ENCODE measurements at places on chromosomes 12 and 14. TPM values are rescaled to one million over a fixed set of nuclear protein-coding genes. Genes with fewer than 3 reads are reported as not detected.
A peak's percentile ranks its signal among the peaks of the same experiment; 100 is the strongest.

GRCh38 chr14:78959674-78960264, 789.6 kb downstream of the NRXN3 start:
- H3K4me1 ChIP-seq = no peaks in the 10 kb centered on the region
- DNase-seq = peak; percentile 40
- no peaks in the 10 kb centered on the region for H3K27me3 ChIP-seq

DNA sequence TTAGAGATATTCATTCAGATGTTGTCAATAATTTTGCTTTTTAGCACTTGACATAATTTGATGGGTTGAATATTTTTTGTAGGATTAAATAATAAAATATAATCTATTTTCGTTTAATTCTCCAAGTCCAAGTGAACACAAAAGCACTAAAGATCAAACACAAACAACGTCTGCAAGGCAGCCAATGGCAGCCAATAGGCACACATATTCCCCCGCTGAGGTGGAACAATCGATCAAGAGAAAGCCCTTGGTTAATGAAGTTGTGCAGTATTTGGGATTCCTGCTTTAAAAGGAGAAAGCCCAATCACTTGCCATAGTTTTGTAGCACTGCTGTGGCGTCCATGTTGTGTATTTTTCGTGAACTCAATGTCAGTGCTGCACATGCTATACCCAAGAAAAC, 1.5 kb downstream of the DHRS7 start:
- peaks cover 5% of the 10 kb centered on the region for H3K4me1 ChIP-seq
- no peak overlapping the region for H3K4me3 ChIP-seq
- H3K36me3 ChIP-seq = no peaks in the 10 kb centered on the region
- no peak for DNase-seq
- no peaks in the 10 kb centered on the region for H3K27me3 ChIP-seq

DNA sequence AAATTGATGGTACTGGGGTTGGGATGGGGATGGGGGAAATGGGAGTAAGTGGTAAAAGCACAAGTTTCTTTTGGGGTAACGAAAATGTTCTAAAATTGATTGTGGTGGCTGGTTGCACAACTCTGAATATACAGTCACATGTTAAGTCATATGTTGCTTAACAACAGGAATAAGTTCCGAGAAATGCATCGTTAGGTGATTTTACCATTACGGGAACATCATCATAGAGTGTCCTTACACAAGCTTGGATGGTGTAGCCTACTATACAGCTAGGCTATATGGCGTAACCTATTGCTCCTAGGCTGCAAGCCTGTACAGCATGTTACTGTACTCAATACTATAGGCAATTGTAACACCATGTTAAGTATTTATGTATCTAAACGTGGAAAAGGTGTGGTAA, 31.0 kb downstream of the ITGA7 start:
- DNase-seq = no peak
- H3K36me3 ChIP-seq = no peaks in the 10 kb centered on the region
- H3K27me3 ChIP-seq = no peaks in the 10 kb centered on the region
- no peaks in the 10 kb centered on the region for H3K4me1 ChIP-seq
- no peak overlapping the region for H3K27ac ChIP-seq

- H3K4me3 ChIP-seq = no peak overlapping the region
- H3K27me3 ChIP-seq = no peaks in the 10 kb centered on the region
- no peaks in the 10 kb centered on the region for H3K4me1 ChIP-seq
- DNase-seq = no peak
- H3K27ac ChIP-seq = no peak overlapping the region
These were observed 263.4 kb upstream of the PLEKHG7 start for GRCh38 chr12:92439420-92439805.

DNA sequence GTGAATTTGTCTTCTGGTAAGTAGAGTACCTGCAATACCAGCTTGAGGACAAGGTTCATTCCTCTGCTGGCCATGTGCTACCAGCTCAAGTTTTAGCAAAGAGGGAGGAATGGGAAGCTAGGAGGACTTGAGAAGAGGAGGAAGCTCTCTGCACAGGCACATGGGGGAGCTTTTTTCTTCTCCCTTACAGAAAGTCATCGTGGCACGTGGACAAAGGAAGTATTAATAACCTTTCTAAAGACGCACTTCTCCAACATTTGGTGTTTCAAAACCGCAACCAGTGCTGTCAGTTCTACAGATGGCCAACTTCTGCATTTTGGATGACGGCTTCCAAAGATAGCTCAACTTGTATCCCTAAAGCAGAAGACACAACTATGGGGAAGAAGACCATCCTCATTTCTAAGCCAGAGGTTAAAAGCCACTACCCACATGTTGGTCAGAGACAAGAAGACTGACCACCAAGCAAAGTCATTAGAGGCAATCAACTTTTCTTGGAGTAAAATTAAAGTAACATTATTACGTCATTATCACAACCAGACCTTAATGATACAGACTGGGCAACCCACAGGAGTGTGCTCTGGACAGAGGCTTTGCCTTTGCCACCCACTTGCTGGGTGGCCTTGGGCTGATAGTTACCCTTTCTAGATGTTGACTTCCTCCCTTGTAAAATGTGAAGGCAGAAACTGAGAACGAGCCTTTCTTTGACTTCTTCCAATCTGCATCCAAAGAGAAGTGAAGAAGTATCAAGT, 12.3 kb upstream of the TMED10 start:
- no peaks in the 10 kb centered on the region for H3K36me3 ChIP-seq
- DNase-seq = no peak
- no peak overlapping the region for H3K27ac ChIP-seq
- no peaks in the 10 kb centered on the region for H3K4me1 ChIP-seq

DNA sequence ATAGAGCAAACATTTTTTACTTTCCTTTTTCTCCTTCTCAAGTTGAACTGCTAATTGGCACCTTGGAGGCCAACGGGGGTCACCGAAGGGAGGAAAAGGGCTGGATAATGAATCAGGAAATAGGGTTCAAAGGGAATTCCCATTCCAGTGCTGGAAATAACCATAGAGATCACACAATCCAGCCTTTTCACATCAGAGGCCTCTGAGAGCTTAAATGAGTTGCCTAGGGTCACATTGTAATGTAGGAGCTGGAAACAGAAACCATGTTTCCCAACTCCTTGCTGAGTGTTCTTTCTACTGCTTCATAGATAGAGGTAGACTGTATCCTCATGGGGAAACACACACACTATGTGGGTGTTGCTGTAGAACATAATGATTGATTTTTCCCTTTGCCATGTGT, 60.6 kb upstream of the DDHD1 start:
- H3K4me3 ChIP-seq = no peak overlapping the region
- DNase-seq = no peak
- no peak overlapping the region for H3K27ac ChIP-seq
- H3K27me3 ChIP-seq = no peaks in the 10 kb centered on the region

DNA sequence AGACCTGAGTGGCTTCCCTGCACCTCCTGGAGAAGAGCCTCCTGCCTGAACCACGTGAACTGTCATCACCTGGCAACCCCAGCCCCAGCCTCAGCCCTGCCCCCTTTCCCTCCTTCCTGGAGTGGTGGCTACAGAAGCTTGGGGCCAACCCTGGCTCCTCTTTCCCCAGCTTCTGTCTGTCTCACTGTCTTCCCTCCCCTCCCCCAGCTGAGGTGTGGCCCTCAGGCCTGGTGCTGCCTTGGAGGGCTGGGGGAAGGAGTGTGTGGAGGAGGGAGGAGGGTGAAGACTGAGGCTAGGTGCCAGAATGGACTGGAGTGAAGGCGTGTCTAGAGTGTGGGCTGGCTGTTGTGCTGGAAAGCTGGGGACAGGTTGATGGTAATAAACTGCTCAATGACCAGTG, 9.7 kb downstream of the NFATC4 start:
- no peak overlapping the region for H3K4me3 ChIP-seq
- no peak overlapping the region for H3K27ac ChIP-seq
- no peaks in the 10 kb centered on the region for H3K4me1 ChIP-seq
- no peaks in the 10 kb centered on the region for H3K36me3 ChIP-seq
- H3K27me3 ChIP-seq = no peaks in the 10 kb centered on the region

- no peak overlapping the region for H3K4me3 ChIP-seq
- no peaks in the 10 kb centered on the region for H3K4me1 ChIP-seq
- no peaks in the 10 kb centered on the region for H3K36me3 ChIP-seq
- H3K27ac ChIP-seq = no peak overlapping the region
These were observed 39.3 kb downstream of the NGB start for GRCh38 chr14:77231721-77232120.

- H3K4me1 ChIP-seq = no peaks in the 10 kb centered on the region
- no peak overlapping the region for H3K27ac ChIP-seq
- DNase-seq = no peak
- H3K4me3 ChIP-seq = no peak overlapping the region
- peaks cover 10% of the 10 kb centered on the region for H3K36me3 ChIP-seq
- no peaks in the 10 kb centered on the region for H3K27me3 ChIP-seq
These were observed 42.6 kb downstream of the GPATCH2L start for GRCh38 chr14:76194327-76194726.

DNA sequence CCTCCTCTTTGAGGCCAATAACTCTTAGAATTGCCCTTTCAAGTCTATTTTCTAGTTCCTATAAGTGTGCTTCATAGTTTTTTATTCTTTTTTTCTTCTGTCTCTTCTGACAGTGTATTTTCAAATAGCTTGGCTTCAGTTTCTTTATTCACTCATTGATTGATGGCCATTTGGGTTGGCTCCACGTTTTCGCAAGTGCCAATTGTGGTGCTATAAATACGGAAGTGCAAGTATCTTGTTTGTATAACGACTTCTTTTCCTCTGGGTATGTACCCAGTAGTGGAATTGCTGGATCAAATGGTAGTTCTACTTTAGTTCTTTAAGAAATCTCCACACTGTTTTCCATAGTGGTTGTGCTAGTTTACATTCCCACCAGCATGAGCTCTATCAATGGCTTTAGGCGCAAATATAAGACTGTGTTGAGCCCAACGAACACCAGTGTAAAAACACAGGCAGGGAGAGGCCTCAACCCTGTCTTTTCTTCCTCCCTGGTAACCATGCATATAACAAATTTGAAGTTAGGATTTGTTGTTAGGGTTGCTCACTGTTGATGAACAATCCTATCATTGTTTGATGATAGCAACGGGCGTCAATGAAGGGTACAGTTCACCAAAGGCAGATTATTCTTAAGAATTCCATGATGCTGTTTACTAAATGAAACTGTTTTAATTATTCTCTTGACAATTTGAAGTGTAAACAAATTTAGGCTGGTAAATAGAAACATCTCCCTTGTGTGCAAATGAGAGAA, 13.3 kb upstream of the LMNTD1 start:
- no peak overlapping the region for H3K4me3 ChIP-seq
- no peak for DNase-seq
- H3K36me3 ChIP-seq = no peaks in the 10 kb centered on the region
- H3K27ac ChIP-seq = no peak overlapping the region

DNA sequence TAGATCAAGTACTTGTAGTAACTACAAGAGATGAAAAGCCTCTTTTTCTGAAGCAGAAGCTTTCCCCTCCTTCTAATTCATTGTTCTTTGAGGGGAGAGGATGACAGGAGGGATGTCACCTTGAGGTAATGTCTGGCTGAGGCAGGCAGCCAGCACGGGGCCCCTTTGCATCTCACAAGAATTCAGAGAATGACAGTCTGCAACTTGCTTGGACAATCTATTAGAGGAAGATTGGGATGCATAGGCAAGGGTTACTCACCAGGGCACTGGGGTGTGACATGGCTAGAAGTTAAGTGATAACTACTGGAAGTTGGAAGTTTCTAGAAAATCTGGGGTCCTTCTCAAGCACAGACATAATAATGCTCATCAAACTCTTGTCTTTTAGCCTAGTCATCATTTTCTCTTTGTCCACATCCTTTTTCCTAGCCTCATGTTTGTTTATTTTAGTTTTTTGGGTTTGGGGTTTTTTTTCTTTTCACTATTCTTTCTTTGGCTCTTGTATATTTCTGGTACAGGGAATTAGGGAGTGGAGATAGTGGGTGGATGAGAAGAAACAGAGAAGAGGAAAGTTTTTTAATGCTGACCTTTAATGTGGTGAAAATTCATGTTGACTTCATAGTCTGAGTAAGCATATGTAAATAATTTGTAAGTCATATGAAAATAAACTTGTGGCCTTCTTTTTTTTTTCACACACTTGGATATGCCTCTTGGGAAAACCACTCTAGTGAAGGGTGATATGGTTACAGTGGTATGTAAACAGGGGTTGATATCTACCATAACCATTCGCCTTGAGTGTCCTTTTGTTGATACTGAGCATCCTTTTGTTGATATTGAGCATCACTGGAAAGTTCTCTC, 55.1 kb downstream of the TTLL5 start:
- no peaks in the 10 kb centered on the region for H3K27me3 ChIP-seq
- H3K4me1 ChIP-seq = peaks cover 58% of the 10 kb centered on the region
- H3K4me3 ChIP-seq = no peak overlapping the region

DNA sequence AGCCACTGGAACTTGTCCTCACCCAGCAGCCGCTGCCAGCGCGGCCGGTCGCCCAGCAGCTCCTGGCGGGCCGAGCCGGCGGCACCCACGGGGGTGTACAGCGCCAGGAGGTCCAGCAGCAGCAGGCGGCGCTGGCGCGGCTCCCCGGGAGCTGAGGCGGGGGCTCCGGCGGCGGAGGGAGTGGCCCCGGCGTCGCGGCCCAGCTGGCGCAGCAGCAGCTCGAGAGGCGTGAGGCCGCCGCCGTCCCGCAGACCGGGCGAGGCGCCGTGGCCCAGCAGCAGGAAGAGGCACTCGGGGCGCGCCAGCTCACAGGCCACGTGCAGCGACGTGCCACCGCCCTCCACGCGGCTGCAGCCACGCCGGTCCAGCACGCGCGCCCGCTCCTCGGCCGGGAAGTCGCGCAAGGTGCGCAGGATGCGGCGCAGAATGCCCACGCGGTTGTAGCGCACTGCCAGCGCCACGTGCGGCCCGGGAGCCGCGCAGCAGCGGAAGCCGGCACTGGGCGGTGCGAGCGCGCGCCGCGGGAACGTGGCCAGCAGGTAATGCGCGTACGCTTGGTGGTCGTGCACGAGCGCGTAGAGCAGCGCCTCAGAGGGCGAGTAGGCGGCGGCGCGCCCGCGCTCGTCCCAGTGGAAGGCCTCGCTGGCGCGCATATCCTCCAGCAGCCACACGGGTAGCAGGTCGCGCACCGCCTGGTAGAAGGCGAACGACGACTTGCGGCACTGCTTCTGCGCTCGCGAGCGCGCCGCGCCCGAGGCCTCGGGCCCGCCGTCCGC, 2.3 kb downstream of the ANKRD9 start:
- H3K4me3 ChIP-seq = no peak overlapping the region
- H3K27me3 ChIP-seq = no peaks in the 10 kb centered on the region
- H3K27ac ChIP-seq = no peak overlapping the region

DNA sequence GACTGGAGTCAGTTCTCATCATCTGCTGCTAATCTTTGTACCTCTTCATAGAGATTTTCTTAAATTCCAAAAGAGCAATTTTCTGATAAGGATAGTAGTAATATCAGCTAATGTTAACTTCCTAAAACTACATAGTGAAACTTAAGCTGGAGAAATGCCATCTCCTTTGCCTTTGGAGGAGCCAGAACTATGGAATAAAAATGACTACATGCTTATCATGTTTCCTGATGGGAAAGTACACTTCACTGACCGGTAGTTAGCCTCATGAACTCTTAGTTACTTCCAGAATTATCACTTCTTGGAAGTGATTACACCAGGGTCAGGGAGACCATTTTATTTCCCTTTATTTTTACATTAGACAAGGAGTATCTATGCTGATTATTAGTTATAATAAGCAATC, 1222.1 kb upstream of the TMEM132C start:
- no peak overlapping the region for H3K4me3 ChIP-seq
- no peaks in the 10 kb centered on the region for H3K36me3 ChIP-seq
- DNase-seq = no peak
- no peaks in the 10 kb centered on the region for H3K27me3 ChIP-seq
- no peaks in the 10 kb centered on the region for H3K4me1 ChIP-seq

GRCh38 chr12:127113945-127114344, 1153.0 kb upstream of the TMEM132C start:
- no peak for DNase-seq
- H3K27me3 ChIP-seq = no peaks in the 10 kb centered on the region
- H3K36me3 ChIP-seq = no peaks in the 10 kb centered on the region
- no peak overlapping the region for H3K27ac ChIP-seq

IL31 gene
- total RNA-seq = not detected

SLCO1A2 gene
- 0.34 TPM for total RNA-seq

KRT7 gene
- 60.1 TPM for total RNA-seq

ANHX gene
- not detected for total RNA-seq

NDRG2 gene
- 75.4 TPM for total RNA-seq

ANO2 gene
- 0.43 TPM for total RNA-seq

TMEM260 gene
- 8.0 TPM for total RNA-seq

GZMB gene
- 1.8 TPM for total RNA-seq

RASSF9 gene
- 1.1 TPM for total RNA-seq

Measured in pancreas (tissue), 10 donors.